T-cell (primary cell): ENCODE measurements at places on chromosomes 5 and 9.

DNA sequence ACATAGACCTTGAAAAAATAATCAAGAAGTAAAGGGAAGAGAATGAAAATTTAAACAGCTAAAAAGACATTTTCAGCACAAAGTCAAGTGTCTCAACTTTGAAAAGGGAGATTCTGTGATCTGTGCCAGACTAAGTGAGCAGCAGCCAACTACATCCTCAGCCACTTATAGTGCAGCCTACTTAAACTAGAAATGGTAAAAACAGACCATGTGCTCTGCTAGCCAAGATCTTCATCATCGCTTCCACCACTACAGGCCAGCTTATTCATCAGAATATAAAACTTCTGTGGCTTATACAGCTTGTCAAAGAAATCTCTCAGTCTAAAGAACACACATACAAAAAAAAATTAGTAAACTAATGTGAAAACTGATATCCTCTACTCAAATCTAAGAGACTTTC, 63.5 kb downstream of the CEMIP2 start:
- no peak for DNase-seq

GRCh38 chr9:77402286-77402685, 225.0 kb downstream of the VPS13A start:
- DNase-seq, result no peak

DNA sequence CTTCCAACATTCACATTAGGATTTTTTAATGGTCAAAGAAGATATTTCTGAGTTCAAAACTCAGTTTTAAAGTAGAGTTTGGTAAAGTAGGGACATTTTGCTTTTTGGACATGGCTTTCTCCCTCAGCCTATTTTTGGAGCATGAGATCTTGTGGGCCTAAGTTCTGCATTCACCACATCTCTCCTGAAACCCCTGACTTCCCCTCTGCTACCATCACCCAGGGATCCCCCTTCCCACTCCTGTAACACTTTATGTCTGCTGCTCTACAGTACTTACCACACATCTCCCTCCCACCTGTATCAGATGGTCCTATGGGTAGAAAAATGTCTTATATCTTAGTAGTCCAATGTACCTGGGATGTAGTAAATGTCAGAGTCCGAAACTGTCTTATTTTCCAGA, 48.2 kb upstream of the JAK2 start:
- no peak for DNase-seq

DNA sequence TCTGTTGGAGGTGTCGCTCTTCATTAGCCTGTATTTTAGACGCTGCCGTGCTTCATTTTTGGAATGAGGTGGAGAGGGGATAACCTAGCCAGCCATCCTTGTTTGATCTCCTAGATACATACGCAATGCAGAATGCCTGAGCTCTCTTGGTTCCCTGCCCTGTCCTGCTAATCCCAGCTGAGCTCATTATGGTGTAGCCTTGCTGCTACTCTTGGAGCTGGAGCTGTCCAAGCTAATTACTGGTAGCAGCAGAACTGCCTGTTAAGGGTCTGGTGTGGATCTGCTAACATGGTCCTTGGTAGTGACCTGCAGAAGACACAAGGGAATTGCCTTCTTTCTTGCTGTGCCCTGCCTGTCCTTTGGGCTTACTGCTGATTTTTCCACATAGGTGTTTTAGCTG, 207.9 kb downstream of the CNTLN start:
- no peak for DNase-seq

DNA sequence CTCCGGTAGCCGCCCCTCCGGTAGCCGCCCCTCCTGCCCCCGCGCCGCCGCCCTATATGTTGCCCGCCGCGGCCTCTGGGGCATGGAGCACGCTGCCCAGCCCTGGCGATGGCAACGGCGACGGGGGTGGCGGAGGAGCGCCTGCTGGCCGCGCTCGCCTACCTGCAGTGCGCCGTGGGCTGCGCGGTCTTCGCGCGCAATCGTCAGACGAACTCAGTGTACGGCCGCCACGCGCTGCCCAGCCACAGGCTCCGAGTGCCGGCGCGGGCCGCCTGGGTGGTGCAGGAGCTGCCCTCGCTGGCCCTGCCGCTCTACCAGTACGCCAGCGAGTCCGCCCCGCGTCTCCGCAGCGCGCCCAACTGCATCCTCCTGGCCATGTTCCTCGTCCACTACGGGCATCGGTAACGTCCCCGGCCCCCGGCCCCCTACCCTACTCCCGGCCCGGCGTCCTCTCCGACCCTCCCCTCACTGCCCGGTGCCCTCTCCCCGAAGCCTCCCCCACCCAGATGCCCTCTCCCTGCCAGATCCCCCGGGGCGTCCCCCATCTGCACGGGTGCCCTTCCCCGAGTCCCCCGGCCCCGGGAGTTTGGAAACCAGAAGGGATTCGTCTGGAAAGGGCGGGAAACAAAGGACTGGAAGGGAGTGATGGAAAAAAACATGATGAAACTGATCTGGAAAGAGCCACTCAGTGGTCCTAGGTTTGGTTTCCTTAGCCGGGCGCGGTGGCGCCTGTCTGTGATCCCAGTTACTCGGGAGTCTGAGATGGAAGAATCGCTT, 417 bp downstream of the SRD5A1 start:
- DNase-seq, result no peak

DNA sequence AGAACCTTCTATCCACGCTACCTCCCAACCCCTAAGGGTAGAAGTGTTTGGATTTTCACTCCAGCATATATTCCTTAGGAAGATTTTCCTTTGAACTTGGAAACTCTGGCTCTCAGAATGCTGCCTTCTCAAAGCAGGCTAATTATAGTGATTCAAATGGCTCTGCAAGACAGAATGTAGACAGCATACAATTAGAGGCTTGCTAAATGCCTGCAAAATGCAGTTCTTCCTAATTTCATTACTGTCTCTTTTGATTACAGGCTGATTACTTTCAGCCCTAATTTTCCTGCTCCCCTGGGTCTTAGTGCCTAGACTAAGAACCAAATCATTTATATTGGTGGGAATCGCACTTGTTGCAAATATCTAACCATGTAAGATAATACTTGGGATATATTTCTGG, 50.8 kb downstream of the ANKDD1B start:
- no peak for DNase-seq

DNA sequence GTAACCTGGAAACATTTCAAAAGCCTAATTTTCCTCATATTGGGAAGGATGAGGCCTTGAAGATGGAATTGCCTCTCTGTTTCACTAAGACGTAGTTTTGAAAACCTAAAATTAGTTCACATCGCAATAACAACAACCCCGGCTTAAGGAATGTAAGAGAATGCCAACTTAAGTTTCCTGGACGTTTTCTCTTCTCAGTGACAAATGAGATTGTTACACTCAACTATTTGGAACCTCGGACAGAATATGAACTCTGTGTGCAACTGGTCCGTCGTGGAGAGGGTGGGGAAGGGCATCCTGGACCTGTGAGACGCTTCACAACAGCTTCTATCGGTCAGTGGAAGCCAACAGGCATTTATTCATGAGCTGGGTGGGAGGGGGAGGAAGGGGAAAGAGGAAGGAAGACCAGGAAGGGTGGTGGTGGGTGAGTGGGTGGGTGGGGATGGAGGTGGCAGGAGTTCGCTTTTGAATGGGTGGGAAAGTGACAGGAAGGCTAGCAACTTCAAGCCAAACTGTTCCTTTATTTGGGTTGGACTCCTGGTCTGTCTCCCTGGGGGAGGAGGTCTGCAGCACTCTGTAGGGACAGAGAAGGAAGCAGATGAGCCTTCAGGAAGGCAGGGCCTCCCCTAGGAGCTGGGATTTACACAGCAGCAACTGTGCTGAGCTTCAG, 83.4 kb downstream of the TEK start:
- no peak for DNase-seq

- DNase-seq, result no peak
Measured at GRCh38 chr5:1761453-1761755, 38.2 kb downstream of the MRPL36 start.

DNA sequence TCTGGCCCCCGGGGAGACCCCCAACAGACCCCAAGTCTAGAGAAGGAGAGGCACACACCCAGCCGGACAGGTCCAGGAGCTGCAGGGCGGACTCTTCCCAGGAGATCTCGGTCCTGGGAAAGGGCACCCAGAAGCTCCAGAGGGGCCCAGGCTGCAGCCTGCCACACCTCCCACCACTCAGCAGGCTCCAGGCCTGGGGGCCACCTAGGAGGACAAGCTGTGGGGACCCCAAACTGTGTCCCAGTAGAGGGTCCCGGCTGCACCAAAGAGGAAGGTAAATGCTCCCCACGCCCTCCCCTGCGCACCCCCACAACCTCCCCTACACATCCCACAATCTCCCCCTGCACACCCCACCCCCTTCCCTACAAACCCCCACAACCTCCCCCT, 48.5 kb downstream of the PLEKHG4B start:
- no peak for DNase-seq

GRCh38 chr9:71036501-71036900, 84.9 kb downstream of the TRPM3 start:
- DNase-seq, result no peak

DNA sequence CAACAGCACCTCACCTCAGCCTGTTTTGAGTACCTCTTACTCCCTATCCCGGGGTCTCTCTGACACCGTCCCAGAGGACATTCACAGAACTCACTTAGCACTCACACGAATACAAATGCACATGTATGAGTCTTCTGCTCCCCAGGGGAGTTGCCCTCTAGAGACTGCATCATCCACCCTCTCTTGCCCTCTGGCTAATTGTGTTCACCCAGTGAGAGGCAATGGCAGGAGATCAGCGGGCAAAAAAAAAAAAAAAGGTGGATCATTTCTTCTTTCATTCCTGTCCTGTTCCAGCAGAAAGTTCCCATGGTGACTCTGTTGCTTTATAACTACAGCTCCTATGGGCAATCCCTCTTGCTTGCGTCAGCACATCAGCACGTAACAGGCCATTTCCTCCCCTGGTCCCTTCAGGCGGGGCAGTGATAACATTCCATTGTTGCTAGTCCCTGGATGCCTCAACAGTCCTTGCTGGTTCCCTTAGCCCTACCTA, 23.5 kb upstream of the SNX2 start:
- no peak for DNase-seq

GRCh38 chr9:133647765-133648469, 11.8 kb downstream of the DBH start:
- DNase-seq, result no peak

GRCh38 chr9:76153902-76154629, 240.2 kb downstream of the RFK start:
- DNase-seq, result no peak

- DNase-seq, result no peak
Measured at GRCh38 chr5:125100951-125101350, 354.5 kb upstream of the ZNF608 start.
